ENCODE measurements at places on chromosomes 12 and 14.

- no peak for DNase-seq
These were observed 29.8 kb downstream of the DIO3 start for GRCh38 chr14:101591121-101591520.

- DNase-seq, result peak; percentile 82
These were observed at the start of gene HSPA2 for GRCh38 chr14:64540208-64541202. TSS of gene HSPA2 (plus strand) at chr14:64540741. CDS start at chr14:64540850, 109 bp downstream.

GRCh38 chr14:106840991-106841390 lies 1314.6 kb downstream of the TMEM121 start:
- no peak for DNase-seq

DNA sequence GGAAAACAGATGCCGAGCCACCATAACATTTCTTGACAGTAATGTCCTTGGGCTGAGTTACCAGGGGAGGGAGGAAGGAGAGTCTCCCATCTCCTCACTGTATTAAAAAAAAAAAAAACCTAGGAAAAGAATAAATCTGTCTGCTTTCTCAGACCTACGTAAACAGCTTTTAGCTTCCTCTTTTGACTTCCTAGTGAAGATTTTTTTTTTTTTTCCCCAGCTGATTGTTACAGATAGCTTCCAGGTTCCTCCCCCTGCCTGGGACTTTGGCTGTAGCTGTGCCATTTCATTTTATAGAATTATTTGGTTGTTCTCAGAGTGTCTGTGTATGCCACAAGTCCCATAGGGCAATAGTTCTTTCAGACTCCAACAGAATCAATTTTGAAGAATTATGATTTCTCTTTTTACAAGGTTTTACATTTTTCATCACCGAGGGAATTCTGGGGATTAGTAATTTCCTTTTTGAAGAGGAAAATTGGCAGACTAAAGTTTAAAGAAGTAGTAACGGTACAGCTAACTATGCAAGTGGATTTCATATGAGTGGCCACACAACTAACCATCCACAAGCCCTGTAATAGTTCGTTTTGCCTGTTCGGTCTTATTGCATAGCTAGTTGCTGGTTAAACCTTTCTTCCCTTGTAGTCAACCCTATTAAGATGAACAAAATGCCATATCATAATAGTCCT lies 23.1 kb upstream of the GNS start:
- no peak for DNase-seq

- DNase-seq, result no peak
These were observed 209.6 kb downstream of the NUAK1 start for GRCh38 chr12:105929192-105929591.

DNA sequence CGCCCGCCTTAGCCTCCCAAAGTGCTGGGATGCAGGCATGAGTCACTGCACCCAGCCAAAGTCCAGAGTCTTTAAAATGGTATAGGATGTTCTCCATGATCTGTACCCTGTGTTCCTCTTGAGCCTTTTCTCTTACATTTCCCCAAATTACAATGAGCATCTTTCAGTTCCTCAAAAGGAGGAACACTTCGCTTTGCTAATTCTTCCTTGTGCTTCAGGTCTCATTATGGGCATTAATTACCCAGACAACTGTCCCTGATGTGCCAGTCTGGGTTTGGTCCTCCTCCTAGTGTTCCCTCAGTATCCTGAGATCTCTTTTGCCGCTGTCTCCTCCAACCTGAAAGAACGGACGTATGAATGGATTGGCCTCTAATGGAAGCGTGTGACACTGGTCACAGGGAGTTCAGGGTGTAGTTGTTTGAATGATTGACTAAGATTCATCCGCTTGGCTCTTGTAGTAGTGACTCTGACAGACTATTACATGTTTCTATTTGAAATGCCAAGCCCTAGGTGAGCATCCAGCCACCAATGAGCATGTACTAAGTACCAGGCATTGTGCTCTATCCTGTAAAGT lies 8.2 kb downstream of the PRKCH start:
- no peak for DNase-seq

DNA sequence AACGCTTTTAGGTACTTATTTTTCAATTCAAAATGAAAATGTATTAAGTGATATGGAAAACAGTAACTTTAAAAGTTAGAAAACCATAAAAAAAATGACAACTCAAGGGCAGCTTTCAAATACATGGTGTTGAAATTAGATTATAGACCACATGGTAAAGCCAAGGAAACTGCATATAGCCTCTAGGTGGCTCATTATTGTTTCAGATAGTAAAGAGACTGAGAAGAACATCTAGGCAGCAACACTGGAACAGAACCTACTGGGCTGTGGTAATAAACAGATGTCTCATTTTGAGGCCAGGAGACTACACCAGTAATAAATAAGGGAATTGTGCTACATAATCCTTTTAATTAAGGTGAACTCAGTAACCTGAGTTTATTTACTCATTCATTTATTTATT lies 13.0 kb downstream of the FBXO33 start:
- DNase-seq, result no peak

DNA sequence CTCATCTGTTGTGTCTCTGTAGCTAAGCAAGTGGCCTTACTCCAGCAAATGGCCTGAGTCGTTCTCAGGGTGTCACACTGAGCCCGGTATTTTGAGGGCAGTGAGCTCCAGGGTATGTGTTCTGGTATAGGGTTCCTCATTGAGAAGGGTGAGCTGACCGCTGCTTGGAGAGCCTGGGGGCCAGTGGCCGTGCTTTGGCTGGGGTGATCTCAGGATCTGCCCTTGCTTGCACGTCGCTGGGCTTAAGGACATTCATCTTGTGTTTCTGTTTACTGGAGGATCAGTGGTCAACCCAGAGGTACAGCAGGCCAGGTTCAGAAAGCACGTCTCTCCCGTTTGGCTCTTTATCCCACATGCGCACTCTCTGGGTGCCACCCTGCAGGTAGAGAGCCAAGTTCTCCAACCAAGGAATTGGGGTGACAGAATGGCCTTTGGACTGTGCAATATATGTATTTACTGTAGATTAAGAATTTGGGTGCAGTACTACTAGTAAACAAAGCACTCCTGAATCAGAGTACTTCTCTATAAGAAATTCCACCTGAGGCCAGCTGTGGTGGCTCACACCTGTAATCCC lies 52.1 kb downstream of the FBXW8 start:
- DNase-seq, result no peak

- no peak for DNase-seq
These were observed 353.7 kb downstream of the LRIG3 start for GRCh38 chr12:58566599-58566998.

- no peak for DNase-seq
These were observed 10.9 kb upstream of the TFCP2 start for GRCh38 chr12:51183816-51184215.
